ENCODE measurements at places on chromosomes 7 and 10. TPM values are rescaled to one million over a fixed set of nuclear protein-coding genes. Genes with fewer than 3 reads are reported as not detected.

Gene KIAA1549
- 5.8 TPM for total RNA-seq

Gene FBXO24
- total RNA-seq, result 1.2 TPM

Gene ZPBP
- not detected for total RNA-seq

DNA sequence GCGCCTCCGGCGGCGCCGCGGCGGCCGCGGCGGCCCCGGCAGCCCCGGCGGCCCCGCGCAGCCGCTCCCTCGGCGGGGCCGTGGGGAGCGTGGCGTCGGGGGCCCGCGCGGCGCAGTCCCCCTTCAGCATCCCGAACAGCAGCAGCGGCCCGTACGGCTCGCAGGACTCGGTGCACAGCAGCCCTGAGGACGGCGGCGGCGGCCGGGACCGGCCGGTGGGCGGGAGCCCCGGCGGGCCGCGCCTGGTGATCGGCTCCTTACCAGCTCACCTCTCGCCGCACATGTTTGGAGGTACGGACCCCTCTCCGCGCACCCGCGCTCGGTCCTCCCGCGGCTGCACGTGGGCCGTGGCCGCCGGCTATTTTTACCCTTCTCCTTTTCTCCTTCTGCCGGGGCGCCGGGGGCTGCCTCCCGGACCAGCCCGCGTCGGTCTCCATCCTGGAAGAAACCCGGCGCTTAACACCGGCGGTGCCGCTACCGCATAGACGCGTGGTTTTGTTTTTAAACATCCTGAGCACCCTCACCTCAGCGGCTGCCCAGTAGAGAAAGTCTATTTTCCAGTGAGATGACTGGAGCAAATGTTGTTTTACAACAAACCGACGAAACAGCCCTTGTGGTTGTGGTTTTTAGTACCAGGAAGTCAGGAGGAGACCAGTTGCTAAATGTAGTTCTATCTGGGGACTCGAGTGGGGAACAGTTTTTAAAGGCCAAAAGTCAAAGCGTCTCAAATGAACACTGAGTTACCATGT lies 1.3 kb downstream of the ZNRF2 start:
- peak; percentile 64 for DNase-seq

GRCh38 chr7:7519528-7519927 lies 16.1 kb downstream of the COL28A1 start:
- no peak for DNase-seq

DNA sequence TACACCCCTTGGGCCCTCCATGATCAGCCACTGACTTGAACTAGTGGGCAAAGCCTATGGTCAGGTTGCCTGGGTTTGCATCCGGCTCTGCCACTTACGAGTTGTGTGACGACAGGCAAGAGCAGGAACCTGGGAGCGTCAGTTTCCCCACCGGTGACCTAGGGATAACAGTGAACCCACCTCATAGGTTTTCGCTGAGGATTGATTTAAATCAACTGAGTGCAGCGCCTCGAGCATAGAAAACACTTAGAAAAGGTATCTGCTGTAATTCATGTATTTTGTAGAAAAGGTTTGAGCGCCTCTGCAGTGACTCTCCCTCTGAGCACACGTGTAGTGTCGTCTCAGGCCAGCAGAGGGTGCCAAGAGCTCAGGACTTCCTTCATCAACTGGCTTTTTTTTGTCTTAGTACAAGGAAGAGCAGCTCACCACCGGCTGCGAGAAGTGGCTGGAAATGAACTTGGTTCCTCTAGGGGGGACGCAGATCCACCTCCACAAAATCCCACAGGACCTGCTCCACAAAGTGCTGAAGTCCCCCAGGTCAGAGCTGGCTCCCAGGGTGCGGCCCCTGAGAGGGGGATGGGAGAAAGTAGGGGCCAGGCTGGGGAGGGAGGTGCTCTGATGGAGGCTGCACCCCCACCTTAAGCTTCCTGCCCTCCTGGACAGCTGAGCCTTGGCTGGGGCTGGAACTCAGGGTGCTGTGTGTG lies 27.7 kb downstream of the BTBD16 start:
- peak; percentile 94 for DNase-seq

DNA sequence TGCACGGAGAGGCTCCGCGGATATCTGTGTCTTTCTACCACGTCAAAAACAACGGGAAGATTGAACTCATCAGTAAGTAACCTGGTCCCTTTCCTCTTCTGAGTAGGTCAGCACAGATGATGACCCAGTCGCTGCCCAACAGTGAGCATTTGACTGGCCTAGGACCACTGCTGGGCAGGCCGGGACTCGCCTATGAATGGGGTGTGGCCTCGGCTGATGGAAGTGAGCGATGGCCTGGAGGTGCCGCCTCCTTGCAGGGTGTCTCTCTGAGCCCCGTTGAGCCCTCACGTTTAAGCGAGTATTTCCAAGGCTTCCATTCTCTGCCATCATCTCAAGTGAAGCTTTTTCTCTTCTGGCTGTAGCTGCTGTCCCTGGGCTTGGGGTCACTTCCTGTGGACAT lies 18.1 kb downstream of the EIF3B start:
- no peak for DNase-seq

GRCh38 chr10:88461426-88461825 lies 121.7 kb downstream of the RNLS start:
- DNase-seq, result no peak

GRCh38 chr7:84665339-84665738 lies 470.8 kb upstream of the SEMA3A start:
- DNase-seq, result no peak

DNA sequence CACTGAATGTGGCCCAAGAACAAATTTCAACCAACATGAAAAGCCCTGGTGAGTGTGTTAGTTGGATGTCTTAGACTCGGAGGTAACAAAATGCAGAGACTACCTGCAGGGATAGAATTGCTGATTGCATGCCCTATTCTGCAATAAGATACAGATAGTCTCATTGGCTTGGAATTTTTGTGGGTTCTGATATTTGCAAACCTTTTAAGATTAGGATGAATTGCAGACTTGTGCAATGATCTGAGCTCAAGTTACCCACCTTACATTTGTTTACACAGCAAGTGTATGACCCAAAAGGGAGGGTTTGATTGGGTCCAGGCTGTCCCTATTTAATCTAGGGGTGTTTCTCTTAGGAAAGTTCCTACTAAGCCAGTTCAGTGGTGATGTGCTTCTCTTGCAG lies 45.4 kb downstream of the GPR37 start:
- no peak for DNase-seq

DNA sequence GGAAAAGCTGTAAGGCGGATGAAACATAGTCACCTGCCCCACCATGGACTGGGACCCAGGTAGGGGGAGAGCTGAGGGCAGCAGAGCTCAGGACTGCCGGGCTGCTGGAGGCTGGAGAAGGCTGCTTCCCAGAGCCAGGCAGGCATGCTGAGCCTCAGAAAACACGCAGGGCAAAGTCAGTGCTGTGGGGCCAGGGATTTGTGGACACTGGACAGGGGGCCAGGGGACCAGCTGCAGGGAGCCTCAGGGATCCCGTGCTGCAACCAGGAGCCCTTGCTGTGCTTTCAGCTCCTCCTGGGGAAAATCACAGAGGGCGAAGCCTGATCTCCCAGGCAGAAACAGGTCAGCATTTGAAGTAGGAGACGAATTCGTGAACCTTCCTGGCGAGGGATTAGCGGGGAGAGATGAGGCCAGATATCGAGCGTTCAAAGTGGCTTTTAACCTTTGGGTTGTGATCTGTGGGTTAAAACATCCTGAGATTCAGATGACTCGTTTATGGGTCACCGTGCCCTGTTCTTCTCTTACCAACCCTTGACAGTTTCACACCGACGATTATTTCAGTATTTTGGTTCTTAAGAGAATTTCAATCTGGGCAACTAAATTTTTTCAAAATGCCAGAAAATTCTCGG lies 85.6 kb upstream of the SHH start:
- DNase-seq, result no peak

GRCh38 chr10:96188916-96189315 lies 58.8 kb downstream of the ZNF518A start:
- no peak for DNase-seq
